ENCODE measurements at places on chromosomes 16 and 17. TPM values are rescaled to one million over a fixed set of nuclear protein-coding genes. Genes with fewer than 3 reads are reported as not detected.

DNA sequence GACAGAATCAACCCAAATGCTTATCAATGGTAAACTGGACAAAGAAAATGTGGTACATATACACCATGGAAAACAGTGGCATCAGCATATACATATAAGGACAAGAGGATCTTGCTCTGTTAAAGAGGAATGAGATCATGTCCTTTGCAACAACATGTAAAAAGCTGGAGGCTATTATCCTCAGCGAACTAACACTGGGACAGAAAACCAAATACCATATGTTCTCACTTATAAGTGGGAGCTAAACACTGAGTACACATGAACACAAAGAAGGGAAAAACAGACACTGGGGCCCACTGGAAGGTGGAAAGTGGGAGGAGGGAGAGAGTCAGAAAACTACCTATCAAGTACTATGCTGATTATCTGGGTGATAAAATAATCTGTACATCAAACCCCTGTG, 447.3 kb upstream of the MAF start:
- DNase-seq = no peak

DNA sequence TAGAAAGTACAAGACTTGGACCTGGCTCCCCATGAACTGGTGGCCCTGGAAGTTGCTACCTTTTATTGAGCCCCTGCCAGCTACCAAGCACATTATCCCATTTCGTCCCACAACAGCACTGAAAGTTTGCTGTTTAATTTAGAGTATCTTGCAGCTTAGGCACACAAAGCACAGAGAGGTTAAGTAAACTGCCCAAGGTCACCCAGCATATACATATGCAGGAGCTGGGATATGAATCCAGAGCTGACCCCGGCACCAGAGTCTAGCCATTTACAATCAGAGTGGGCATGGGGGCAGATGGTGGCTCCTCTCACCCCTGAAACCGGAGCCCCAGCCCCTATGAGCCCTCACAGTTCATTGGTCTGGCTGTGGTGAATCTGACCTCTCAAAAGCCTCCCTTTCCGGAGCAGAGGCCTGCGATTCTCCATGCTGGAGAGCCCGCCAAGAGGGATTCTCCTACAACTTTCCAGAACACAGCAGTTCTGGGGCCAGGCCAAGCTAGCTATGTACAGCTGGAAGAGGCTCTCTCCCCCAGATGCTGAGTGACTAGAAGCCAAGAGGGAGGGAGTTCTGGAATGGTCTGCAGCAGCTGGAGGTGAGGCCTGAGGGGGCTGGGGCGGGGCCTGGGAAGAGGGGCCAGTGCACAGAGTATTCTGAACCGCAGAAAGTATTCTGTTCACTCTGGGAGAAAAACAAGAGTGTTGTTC, 58.3 kb downstream of the SREBF1 start:
- no peak for DNase-seq

The SUMO2 gene
- 565 TPM for total RNA-seq

DNA sequence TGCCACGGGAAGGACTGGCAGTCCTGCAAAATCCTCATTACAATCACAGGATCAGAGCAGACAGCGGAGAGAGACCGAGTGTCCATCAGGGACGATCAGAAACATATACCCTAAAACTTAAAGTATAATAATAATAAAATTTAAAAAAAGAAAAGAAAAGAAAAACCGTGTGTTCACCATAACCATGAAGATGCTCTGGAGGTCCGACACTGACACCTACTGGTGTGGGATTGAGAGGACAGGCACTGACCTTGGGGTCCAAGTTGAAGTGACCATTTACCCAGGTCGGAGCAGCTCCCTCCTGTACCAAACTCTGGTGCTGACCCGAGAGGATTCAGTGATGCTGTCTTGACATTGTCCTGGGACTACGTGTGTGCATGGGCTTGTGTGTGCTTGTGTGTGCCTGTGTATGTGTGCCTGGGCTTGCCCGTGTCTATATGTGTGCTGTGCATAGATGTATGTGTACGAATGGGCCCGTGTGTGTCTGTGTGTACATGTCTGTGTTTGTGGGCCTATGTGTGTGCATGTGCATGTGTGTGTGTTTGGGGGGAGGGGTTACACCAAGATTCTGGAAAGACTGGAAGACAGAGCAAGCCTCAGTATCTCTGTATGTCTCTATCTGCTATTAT, 10.0 kb upstream of the CD300LD start:
- DNase-seq = no peak

- no peak for DNase-seq
These were observed 31.6 kb downstream of the PHKB start for GRCh38 chr16:47492428-47493377.

The GNG13 gene
- not detected for total RNA-seq

DNA sequence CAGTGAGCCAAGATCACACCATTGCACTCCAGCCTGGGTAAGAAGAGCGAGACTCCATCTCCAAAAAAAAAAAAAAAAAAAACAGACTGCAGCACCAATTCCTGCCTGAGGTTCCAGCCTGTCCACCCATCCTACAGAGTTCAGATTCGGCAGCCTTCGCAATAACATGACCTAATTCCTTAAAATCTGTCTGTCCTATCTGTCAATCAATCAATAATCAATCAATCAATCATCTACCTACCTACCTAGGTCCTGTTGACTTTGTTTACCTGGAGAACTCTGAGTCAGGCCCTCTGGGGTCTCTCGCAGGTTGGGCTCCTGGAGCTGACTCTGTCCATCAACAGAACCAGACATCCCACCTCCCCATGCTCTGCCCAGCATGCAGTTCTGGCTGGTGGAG, 236.7 kb downstream of the ENGASE start:
- no peak for DNase-seq

DNA sequence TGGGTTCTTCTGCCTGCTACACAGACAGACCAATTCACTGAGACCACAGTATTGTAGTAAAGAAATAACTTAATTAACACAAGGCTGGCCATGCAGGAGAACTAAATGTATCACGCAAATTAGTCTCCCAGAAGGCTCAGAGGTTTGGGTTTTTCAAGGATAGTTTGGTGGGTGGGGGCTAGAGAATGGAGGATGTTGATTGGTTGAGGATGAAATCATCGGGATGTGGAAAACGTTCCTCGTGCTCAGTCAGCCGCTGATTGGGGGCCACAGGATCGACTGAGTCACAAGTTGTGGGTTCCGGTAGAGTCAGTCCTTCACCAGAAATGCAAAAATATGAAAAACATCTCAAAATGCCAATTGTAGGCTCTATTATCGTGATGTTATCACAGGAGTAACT, 18.7 kb downstream of the RHOT1 start:
- DNase-seq = no peak

GRCh38 chr17:15479703-15480102, 12.3 kb upstream of the CDRT4 start:
- no peak for DNase-seq

The ADCY9 gene
- total RNA-seq = 10.4 TPM

DNA sequence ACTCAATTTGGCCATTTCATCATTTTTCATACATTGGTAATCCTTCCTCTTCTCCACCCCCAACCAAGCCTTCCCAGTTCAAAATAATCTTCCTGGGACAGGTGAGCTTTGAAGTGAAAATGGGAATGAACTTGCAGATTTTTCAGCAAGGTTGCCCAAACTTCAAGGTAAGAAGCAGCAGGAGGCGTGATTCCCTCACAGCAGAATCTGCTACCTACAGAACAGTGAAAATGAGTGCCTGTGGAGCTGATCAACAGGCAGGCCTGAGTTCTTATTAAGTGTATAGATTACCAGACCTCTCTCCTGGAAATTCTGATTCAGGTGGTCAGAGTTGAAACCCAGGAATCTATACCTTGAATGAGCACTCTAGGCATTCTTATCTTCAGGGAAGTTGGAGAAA, 356.6 kb downstream of the RBFOX1 start:
- no peak for DNase-seq

All from mesothelial cell of epicardium (in vitro differentiated cells).